Effector memory CD4-positive, alpha-beta T cell (primary cell): ENCODE measurements at places on chromosomes 4 and X.

- no peaks in the 10 kb centered on the region for H3K36me3 ChIP-seq
- no peak overlapping the region for H3K27ac ChIP-seq
Measured at GRCh38 chrX:151996347-151996746, 21.9 kb upstream of the GABRE start.

- no peak for DNase-seq
- no peaks in the 10 kb centered on the region for H3K27me3 ChIP-seq
- H3K27ac ChIP-seq = no peak overlapping the region
- H3K4me1 ChIP-seq = no peaks in the 10 kb centered on the region
- H3K36me3 ChIP-seq = no peaks in the 10 kb centered on the region
Measured at GRCh38 chr4:2073808-2074481, 14.8 kb downstream of the NAT8L start.

GRCh38 chrX:112867570-112867969 is 26.9 kb upstream of the AMOT start:
- H3K4me3 ChIP-seq = no peak overlapping the region
- H3K36me3 ChIP-seq = no peaks in the 10 kb centered on the region
- H3K27me3 ChIP-seq = no peaks in the 10 kb centered on the region
- no peak for DNase-seq
- no peaks in the 10 kb centered on the region for H3K4me1 ChIP-seq
- no peak overlapping the region for H3K27ac ChIP-seq

- H3K27ac ChIP-seq = no peak overlapping the region
- H3K36me3 ChIP-seq = no peaks in the 10 kb centered on the region
- H3K4me3 ChIP-seq = no peak overlapping the region
- no peak for DNase-seq
Measured at GRCh38 chr4:182738283-182739047, 178.7 kb downstream of the DCTD start.

DNA sequence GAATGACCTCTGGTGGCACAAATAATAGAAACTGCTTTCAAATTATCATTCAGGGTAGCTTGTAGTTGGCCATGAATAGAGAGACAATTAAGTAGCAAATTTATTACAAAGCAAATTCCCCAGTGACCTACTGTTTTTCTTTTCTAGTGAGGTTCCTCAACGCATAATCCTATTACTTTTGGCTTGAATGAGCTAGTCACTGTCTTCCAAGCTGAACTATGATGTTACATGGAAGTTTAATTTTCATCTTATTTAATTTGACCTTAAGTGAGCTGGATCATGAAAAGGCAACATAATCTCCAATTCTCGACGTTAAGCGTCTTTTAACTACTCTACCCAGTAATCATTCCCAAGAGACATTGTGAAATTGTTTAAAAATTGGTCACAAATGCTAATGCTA is 347.4 kb upstream of the MAGEB2 start:
- no peaks in the 10 kb centered on the region for H3K36me3 ChIP-seq
- H3K4me3 ChIP-seq = no peak overlapping the region
- H3K27me3 ChIP-seq = no peaks in the 10 kb centered on the region
- no peak for DNase-seq
- H3K4me1 ChIP-seq = no peaks in the 10 kb centered on the region

GRCh38 chr4:121307445-121308327 is 73.1 kb downstream of the QRFPR start:
- H3K27me3 ChIP-seq = no peaks in the 10 kb centered on the region
- H3K4me1 ChIP-seq = no peaks in the 10 kb centered on the region
- no peak overlapping the region for H3K4me3 ChIP-seq
- DNase-seq = peak; percentile 8
- H3K36me3 ChIP-seq = no peaks in the 10 kb centered on the region
- H3K27ac ChIP-seq = no peak overlapping the region

DNA sequence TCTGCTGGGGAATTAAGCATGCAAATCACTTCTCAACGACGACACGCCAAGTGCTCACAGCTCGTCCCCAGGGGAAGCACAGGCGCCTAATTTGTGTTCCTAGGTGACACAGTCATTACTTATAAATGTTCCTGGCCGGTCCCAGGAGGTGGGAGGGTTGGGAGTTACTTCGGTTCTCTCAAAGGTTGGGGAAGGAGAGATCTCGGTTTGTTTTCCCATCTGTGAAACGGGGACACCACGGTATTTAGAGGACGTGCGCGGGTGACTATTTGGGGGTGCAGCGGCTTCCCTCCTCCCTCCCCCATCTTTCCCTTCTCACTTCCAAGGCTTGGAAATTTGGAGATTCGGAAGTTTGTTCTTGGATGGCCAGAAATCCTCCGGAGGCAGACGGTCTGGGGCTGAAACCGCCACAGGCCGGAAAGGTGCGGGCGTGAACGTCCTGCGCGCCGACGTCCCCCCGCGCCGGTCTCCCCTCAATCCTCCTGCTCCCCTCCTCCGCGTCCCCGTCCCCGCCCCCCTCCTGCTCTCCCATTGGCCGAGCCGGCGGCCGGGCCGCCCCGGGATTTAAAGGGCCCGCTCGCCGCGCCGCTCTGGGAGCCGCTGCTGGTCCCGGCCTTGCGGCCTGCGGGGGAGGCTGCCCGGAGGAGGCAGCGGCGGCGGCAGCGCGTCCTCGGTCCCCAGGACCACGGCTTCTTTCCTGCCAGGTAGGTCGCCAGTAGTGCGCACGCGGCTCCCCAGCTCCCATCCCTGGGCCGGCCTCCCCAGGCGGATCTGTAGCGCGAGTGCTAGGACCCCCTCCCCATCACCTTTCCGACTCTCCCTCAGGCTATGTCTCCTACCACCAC is at the start of gene PORCN:
TSS of gene PORCN (plus strand) at position 593 of the 845 bp plus-strand sequence. CDS start 829 bp downstream, outside the sequence.
- peaks cover 4% of the 10 kb centered on the region for H3K4me1 ChIP-seq
- H3K4me3 ChIP-seq = peak within 1 kb of the TSS; percentile 59
- peak; percentile 63 for DNase-seq

GRCh38 chr4:37881811-37882210 is 9.1 kb upstream of the TBC1D1 start:
- no peaks in the 10 kb centered on the region for H3K4me1 ChIP-seq
- no peak overlapping the region for H3K27ac ChIP-seq
- DNase-seq = no peak
- no peaks in the 10 kb centered on the region for H3K27me3 ChIP-seq
- no peaks in the 10 kb centered on the region for H3K36me3 ChIP-seq

DNA sequence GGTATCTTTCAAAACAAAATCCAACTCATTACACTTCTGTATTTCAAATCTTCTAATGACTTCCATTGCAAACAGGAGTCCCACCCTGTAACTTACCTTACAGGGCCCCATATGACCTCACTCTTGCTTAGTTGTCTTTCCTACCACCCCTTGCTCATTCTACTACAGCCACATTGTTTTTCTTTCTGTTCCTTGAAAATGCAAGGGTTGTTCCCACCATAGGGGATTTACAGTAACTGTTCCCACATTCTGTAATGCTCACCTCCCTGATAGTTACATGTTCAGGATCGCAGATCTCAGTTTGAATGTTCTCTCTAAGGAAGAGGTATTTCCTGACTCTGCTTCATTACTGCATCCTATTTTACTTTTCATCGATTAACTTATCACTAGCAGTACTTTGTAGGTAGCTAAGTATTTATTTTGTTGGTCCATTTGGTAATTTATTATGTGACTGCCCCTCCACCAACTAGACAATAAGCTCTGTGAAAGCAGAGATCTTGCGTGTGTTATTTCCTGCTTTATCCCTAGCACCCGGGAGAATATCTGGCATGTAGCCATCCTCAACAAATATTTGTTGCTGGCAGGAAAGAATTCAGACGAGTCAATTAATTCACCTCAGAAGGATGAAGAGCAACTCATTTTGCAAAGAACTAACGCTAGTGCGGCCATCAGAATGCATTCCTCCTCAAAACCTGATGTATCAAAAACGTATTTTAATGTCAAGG is 21.4 kb downstream of the MAOB start:
- H3K4me3 ChIP-seq = no peak overlapping the region
- no peaks in the 10 kb centered on the region for H3K36me3 ChIP-seq
- no peaks in the 10 kb centered on the region for H3K4me1 ChIP-seq
- no peak for DNase-seq

DNA sequence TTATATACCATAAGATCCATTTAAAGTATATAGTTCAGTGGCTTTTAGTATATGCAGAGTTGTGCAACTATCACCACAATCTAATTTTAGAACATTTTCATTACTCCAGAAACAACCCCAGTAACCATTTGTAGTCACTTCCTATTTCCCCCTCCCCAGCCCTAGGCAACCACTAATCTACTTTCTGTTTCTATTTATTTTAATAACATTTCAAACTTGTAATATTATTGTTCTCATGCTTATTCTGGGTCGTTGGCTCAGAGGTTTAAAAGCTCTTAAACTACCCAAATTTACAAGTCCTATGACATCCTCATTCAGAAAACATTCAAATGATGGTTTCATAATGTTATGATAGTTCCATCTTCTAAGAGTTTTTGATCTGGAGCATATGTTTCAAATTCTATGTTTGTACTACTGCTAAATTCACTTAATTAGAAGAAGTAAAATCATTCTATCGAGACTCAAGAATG is 18.4 kb downstream of the XIAP start:
- peaks cover 8% of the 10 kb centered on the region for H3K4me1 ChIP-seq
- DNase-seq = no peak
- H3K4me3 ChIP-seq = no peak overlapping the region
- no peaks in the 10 kb centered on the region for H3K27me3 ChIP-seq
- no peak overlapping the region for H3K27ac ChIP-seq
- H3K36me3 ChIP-seq = no peaks in the 10 kb centered on the region

DNA sequence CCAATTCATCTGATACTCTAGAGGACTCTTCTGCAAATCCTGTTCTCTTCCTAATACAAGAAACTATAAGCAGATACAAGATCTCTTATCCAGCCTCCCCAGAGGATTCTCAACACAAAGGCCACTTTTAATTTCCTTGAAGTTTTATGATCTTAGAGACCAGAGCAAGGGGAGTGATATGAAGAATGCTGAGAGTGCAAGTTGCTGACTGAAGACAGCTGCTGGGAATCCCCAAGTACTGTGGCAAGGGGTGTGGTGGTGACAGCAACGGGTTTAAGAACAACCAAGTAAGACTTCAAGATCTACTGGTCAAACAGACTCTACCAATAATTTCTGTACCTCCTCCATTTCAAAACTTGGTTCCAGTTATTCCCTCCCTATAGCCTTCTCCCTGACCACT is 7.0 kb downstream of the AMMECR1 start:
- H3K4me1 ChIP-seq = peaks cover 5% of the 10 kb centered on the region
- no peak for DNase-seq
- no peaks in the 10 kb centered on the region for H3K27me3 ChIP-seq
- no peaks in the 10 kb centered on the region for H3K36me3 ChIP-seq

DNA sequence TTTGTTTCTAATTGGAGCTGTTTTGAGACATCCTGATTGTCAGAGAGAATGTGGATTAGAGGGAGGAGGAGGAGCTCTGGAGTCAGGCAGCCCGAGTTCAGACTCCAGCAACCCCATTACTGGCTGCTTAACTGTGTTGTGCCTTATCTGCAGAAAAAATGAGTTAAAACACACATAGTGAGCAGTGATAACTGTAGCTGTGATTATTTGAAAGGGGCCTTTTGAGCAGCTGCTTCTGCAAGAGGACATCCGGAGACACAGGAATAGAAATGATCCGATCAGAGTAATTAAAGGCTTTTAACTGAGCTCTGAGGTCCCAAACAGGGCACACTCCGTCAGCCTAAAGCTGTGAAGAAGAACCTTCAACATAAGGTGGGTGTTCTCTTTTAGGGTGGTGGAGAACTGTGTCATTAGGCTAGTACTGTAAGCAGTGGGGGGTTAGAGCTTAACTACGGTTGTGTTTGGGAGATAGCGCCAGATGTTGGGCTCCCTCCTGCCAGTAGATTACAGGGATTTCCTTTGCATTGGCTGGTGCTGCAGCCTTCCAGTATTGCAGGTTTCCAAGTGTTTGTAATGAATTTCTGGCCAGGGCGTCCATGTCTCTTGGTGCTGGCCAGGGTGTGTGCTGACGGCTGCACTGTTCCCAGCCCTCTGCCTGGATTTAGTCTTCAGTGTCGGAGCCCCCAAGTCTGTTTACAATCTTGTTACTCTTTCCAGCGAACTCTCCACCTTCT is 24.3 kb downstream of the ADD1 start:
- peaks cover 3% of the 10 kb centered on the region for H3K4me1 ChIP-seq
- no peak overlapping the region for H3K27ac ChIP-seq
- no peaks in the 10 kb centered on the region for H3K27me3 ChIP-seq
- H3K4me3 ChIP-seq = no peak overlapping the region
- DNase-seq = no peak
- H3K36me3 ChIP-seq = no peaks in the 10 kb centered on the region

DNA sequence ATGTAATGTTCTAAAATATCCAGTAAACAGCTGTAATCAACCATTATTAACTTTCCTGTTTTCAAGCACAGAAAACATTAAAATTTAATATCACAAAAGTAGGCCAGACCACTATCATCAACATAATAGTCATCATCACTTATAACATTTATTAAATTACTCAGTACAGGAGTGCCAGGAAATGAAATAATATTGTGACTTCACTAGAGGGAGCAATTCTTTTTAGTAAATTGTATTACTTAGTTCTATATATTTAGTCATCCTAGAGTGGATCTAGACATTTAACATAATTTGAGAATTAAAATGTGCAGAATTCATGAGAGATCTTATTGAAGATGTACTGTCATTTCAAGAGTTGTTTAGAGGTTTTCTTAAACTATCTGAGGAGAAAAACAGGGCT is 33.6 kb downstream of the PITX2 start:
- no peak overlapping the region for H3K27ac ChIP-seq
- H3K4me1 ChIP-seq = no peaks in the 10 kb centered on the region
- H3K27me3 ChIP-seq = no peaks in the 10 kb centered on the region
- DNase-seq = no peak

GRCh38 chr4:39037941-39038340 is 5.7 kb upstream of the TMEM156 start:
- no peak overlapping the region for H3K27ac ChIP-seq
- no peaks in the 10 kb centered on the region for H3K27me3 ChIP-seq
- H3K4me3 ChIP-seq = no peak overlapping the region
- peaks cover 8% of the 10 kb centered on the region for H3K4me1 ChIP-seq
- no peak for DNase-seq
